ENCODE measurements at places on chromosomes 1 and 21.

- DNase-seq, result no peak
These were observed 18.4 kb downstream of the FMN2 start for GRCh38 chr1:240109920-240110636.

- no peak for DNase-seq
These were observed 7.6 kb downstream of the SOD1 start for GRCh38 chr21:31667132-31667531.

DNA sequence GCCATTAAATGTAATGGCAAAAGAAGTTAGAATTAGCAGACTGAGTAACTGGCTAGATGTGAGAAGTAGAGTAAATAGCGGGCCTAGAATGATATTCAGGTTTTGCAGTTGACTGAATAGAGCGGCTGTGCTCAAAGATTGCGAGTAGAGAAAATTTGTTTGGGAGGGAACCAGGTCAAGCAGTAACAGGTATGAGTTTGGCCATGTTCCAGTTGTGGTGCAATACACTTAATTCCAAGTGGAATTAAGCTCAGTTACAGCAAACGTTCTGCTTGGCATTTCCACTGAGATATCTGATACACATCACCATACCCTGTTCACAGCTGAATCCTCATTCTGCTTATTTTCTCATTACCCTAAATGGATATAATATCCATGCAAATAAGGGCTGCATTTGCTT is 1382.9 kb downstream of the MRPL39 start:
- DNase-seq, result no peak

GRCh38 chr1:174407665-174408064 is 40.1 kb upstream of the GPR52 start:
- DNase-seq, result no peak

DNA sequence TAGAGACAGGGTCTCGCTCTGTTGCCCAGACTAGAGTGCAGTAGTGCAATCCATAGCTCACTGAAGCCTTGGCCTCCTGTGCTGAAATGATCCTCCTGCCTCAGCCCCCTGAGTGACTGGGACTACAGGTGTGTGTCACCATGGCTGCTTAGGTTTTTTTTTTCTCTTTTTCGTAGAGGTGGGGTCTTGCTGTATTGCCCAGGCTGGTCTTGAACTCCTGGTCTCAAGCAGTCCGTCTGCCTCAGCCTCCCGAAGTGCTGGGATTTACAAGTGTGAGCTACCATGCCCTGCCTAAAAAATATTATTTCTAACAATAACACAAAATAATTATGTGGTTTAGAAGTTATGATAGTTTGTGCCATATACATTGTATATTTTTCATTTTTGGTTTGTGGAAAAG is 9.9 kb downstream of the CAMTA1 start:
- DNase-seq, result no peak

GRCh38 chr1:59422921-59423575 is 126.2 kb downstream of the FGGY start:
- no peak for DNase-seq

DNA sequence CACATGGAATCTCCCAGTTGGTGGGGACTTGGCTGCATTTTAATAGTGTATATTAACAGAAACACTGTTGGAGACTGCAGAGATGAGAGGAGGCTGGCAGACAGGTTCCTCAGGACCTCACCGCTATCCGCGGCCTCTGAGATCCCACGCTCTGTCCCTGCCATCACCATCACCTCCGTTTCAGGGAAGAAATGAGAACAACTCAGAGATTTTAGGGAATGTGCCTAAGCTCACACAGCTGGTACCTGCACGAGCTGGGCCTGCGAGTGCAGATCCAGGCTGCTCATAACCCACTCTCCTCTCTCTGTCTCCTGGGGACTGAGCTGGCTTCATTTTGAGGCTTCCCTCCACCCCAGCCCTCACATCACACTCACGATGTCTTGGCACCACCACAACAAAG is 62.0 kb downstream of the UMODL1 start:
- no peak for DNase-seq

- DNase-seq, result no peak
These were observed 20.7 kb downstream of the PHC2 start for GRCh38 chr1:33410091-33410701.

DNA sequence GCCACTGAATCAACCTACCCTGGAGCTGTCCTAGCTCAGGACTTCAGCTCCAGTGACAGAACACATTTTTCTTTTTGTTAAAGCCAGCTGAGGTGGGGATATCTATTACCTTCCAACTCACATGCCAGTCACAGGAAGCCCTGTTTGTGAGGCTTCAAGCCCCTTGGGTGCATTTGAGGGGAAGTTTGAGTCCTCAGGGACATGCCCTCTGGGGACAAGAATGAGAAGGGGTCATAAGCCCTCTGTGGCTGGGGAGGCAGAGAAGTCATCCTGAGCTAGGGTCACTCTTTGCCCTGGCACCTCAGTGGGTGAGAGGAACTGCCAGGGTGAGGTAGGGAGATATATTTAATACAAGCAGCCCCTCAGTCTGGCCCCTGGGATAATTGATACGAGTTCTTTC is 33.5 kb upstream of the CLDN14 start:
- no peak for DNase-seq

Measured in stimulated activated CD8-positive, alpha-beta memory T cell treated with anti-CD3 and anti-CD28 coated beads, Interleukin-12 subunit alpha, Interleukin-12 subunit beta, amount 100 ng/mL, for 4 hours (primary cell).